Omental fat pad (tissue), 4 donors: ENCODE measurements at places on chromosomes 6 and 20. TPM values are rescaled to one million over a fixed set of nuclear protein-coding genes. Genes with fewer than 3 reads are reported as not detected.

DNA sequence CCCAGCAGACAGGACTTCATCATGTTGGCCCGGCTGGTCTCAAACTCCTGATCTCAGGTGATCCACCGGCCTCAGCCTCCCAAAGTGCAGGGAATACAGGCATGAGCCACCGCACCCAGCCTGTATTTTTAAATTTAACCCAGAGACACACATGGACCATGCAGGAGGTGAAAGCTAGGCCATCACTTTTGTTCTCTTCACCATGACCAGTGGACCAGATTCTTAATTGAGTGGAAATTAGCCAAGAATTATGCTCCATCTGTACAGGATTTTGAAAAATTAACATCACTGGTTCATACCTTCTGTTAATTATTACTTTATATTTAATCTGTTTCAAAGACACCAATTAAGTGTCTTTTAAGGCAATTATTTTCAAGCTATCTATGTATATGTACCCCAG is 493.6 kb upstream of the NOX3 start:
- DNase-seq, result no peak

Gene OR12D2
- total RNA-seq, result not detected

Gene FKBP1C
- total RNA-seq, result 0.31 TPM

Gene ELOVL4
- total RNA-seq, result 0.50 TPM

GRCh38 chr6:79797912-79798311 is 149.4 kb downstream of the ELOVL4 start:
- DNase-seq, result no peak

Gene GABRR1
- total RNA-seq, result not detected

DNA sequence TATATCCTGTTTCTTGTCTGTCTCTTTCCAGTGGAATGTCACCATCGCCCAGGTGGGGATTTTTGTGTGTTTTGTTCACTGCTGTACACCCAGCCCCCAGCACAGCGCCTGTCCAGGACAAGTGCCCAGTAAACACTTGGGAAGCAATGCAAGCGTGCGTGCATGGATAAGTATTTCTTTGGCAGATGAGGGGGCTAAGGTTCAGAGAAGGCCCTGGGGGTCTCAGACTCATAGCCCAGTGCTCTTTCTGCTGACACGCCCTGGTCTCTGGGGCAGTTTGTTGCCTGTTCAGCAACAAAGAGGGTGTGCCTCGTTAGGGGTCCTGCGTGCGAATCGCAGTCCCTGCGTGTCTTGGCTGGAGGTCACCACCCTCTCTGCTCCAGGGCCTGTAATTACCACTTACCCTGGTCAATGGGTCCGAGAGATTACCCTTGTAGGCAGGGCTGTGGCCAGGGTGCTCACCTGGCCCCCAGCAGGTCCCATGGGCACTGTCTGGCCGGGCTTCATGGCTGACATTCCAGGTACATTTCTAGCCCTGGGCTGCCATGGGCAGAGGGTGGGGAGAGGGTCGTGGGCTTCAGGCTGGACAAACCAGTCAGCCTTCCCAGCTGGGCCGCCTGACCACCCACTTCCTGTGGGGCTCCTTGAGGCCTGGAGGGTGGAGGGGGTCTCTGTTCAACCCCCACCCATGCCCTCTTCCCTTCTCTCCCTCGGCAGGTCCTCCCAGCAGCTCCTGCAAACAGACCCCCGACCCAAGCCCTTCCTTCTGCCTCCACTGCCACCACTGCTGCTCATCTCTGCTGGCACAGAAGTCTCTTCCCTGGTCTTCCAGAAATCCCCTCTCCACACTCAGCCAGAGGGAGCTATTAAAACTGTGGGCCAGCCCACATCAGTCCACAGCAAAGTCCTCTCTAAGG is 87.1 kb downstream of the CEBPB start:
- DNase-seq, result no peak

- no peak for DNase-seq
Observed at GRCh38 chr6:64037427-64037826, 401.8 kb downstream of the PHF3 start.

DNA sequence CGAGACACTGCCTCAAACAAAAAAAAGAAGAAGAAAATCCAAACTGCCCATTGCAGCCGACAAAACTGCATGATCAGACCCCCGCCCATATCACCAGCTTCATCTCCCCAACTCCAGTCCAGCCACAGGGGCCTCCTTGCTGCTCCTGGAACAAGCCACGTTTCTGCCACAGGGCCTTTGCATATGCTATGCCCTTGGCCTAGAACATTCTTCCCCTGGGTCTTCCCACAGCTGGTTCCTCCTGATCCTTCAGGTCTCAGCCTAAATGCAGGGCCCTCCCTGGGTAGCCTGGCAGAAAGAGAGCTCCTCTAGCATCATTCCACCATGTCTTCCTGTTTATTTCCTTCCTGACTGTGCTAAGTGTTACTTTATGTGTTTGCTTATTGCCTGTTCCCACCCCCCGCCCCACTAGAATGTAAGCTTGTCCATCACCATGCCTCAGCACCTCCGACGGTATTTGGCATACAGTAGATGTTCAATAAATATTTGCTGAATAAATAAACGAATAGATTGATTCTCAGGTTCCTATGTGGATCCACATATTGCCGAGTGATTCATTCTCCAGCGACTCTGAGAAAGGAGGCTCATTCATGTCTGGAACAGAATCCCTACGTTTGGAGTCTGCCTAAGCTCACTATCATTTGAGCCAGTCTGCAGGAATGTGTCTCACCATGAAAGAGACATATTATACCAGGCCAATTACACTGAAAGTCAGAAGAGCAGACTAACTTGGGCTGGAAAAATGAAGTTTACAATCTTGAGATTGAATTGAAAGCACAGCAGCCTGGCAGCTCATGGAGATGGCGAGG is 56.1 kb downstream of the NFATC2 start:
- DNase-seq, result no peak

DNA sequence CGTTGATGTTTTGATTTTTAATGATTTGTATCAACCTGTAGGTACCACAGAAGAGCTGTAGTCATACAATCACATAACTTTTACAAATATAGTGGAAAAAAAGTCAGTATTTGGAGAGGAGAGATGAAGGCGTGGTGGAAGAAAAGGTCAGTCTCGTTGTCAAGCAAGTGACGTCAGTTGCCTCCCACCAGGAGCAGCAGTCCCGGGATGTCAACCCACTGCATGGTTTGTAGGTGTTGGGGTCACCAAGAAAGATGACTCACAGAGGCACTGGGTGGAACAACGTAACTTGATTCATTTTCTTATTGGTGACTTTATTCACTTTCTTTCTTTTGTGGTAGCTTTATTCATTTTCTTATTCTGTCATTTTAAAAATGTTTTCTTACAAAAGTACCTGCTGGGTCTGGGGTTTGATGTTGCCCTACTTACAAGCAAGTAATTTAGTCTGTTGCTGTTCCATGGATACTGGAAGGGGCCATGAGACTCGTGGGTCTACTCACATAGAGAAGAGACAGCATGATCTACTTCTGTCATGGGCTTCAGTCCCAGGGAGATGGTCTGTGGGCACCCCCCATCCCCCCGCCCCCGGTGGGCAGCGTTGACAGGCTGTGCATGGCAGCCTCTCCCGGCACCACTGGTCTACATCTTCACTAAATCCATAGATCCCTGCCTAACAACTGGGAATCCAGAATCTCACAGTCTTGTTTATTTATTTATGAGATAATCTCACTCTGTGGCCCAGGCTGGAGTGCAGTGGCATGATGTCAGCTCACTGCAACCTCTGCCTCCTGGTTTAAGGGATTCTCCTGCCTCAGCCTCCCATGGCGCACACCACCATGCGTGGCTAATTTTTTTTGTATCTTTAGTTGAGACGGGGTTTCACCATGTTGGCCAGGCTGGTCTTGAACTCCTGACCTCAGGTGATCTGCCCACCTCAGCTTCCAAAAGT is 36.4 kb upstream of the SYNJ2 start:
- no peak for DNase-seq

Gene POU5F1
- total RNA-seq, result 0.37 TPM

DNA sequence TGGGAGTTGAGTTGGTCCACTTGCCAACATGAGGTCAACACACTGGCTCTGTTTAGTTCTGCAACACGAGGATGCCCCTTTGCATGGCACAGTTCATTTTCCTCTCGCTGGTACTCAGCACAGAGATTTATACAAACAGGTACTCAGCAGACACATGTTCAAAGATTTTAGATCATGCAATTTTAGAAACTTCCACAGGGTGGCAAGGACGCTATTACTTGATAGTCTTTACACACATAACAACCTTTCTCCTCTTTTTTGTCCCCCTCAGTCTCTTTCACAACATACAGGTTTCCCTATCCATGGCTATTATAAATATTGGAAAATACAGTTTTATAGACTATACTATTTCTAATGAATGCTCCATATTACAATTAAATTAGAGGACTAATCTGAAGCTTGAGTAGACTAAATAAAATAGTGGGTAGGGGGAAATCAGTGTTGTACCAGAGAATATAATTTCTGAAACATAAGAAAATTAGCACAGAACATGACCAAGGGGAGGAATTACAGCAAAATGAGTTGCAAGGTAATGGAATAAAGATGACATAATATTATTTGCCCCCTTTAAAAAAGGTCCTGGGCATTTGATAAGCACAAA is 331.8 kb upstream of the BTBD3 start:
- DNase-seq, result no peak

DNA sequence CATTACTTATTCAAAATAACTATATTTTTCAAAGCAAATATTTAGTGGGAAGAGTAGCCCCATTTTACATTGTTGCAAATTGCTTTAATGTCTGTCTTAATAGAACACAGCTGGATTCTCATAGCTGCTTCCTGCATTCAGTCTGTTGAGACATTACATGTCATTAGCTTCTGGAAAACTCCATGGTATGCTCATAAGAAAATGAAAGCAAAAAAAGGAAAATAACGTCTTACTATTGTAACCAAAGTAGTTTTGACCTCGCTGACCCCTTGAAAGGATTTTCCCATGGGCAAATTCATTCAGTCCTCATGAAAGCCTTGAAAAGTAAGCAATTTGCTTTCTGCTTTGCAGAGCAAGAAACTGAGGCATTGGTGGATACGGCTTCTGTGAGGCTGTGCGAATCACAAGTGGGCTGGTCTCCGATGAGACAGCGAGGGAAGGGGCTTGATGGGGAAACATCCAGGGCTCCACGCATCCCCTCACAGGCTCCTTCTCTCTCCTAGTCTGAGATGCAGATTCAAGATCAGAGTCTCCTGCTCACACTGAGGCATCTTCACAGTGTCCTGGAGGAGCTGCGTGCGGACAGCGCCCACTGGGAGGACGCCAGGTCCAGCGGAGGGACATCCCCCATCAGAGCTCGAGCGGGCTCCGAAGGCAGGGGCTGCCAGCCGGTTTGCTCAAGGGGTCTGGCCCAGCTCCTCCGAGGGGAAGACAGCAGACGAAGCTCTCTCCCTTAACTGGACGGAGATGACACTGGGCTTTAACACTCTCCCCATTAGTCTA is 3.3 kb downstream of the C20orf202 start:
- no peak for DNase-seq

- peak; percentile 28 for DNase-seq
Observed at GRCh38 chr6:21594416-21595281, 1.1 kb downstream of the SOX4 start.

Gene PRND
- 0.09 TPM for total RNA-seq

Gene CGA
- total RNA-seq, result not detected

GRCh38 chr6:43499028-43499815 is 10.9 kb downstream of the LRRC73 start:
- no peak for DNase-seq

GRCh38 chr6:155311086-155311485 is 3.2 kb downstream of the TFB1M start:
- no peak for DNase-seq

DNA sequence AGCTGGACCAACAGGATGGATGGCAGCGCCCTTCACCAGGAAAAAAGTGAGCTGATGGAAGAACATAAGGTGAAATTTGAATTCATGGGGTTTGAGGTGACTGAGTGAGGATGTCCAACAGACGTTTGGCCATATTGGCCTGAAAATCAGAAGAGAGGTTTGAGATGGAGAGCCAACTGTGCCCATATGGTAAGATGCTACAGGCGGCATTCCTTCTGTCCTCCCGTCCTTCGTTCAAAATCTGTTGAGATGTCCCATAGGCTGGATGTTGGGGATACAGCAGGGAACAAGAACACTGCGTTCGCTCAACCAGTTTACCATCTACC is 468 bp upstream of the CMTR1 start:
- no peak for DNase-seq

- DNase-seq, result no peak
Observed at GRCh38 chr6:132598473-132598872, 8.9 kb upstream of the TAAR5 start.

DNA sequence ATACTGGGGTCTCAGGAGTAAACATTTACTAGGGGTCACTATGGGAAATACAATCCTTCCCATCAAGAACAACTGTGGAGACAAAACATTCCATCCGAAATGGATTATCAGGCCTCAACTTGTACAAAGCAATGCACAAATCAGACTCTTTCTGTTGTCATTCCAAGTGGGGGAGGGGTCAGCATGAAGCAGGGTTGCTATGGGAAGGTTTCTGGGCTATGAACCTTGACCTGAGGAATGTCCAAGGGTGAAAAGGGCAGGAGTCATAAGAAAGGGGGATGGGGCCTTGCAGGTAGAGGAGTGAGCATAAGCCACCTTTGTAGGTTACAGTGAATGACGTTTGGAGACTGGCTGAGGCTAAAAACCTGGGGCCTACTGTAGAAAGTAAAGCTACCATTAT is 3.1 kb downstream of the METTL24 start:
- no peak for DNase-seq

DNA sequence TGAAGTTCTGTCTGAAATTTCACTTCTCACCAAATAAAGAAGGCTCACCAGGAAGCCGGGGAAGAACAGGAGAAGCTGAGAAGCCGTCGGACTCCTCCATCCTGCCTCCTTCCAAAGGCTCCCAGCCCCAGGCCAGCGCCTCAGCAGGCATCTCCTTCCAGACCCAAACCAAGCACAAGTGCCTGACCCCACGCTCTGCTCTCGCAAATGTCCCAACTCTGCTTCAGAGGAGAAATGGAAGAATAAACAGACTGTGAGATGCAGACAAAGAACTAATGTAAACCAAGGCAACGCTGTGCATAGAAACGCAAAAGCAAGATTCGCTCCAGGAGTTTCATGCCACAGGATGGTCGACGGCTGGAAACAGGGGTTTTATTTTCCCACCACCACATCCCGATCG is 100.3 kb upstream of the EXOC2 start:
- DNase-seq, result no peak

- no peak for DNase-seq
Observed at GRCh38 chr20:59006864-59007664, at the start of gene CTSZ. CTSZ (minus strand) TSS chr20:59007254; CDS start chr20:59007128, 126 bp downstream.

GRCh38 chr20:15674253-15675060 is 898.8 kb downstream of the KIF16B start:
- no peak for DNase-seq

- no peak for DNase-seq
Observed at GRCh38 chr6:147366290-147366689, 142.2 kb upstream of the SAMD5 start.

Gene SLC12A5
- not detected for total RNA-seq

DNA sequence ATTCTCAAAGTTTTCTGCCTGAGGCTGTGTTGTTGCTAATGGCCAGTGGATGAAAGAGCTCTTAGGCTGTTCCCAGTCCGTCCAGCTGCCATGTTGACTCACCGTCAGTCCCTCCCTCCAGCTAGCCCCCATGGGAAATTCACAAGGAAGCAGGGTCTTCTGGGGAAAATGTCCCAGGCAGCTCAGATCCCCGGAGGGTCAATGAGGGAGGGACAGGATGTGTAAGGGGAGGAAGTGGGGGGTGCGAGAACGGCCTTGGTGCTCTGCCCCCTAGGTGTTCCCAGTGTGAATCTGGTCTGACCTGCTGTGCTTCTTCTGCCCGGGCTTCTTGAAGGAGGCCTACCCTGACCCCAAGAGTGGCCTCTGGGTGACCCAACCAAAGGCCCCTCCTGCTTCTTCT is 65.9 kb downstream of the CEBPB start:
- no peak for DNase-seq
